D721Med (cell line): ENCODE measurements at places on chromosomes 3 and 15.

DNA sequence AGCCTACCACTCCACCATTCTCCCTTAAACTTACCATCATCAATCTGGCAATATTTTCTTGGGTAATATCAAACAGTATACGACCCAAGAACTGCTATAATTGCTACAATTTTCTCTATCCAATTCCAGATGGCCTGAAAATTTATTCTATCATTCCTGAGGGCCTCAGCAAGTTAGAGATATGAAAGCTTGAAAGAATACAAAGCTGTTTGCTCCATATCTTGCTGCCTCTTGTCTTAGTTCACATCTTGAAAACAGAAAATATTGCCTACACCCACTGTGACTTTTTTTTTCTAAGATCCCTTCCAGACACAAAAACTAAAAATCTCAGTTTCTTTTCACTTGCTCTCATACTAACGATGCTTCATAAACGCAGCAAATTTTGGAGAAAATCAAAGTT, 898.9 kb downstream of the OTOL1 start:
- DNase-seq: no peak

GRCh38 chr3:89332793-89333192, 225.4 kb downstream of the EPHA3 start:
- DNase-seq: no peak

DNA sequence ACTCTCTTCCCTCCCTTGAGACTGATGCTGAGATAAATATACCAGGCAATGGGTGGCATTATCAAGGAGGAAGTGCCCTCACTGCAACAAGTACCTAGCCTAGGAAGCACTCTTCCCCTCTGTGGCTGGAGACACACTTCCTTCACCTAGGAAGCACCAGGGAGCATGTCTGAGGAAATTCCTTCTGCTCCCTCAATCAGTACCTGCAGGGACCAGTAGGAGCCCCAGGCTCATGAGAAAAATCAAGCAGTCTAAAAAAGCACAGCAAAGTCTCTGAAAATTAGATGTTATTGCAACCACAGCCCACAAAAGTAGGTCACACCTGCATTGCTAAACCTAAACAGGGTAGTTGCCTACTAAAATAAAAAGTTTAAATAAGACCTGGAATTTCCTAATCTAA, 78.2 kb upstream of the TRPM1 start:
- no peak for DNase-seq

GRCh38 chr3:62207197-62207596, 166.2 kb downstream of the FEZF2 start:
- no peak for DNase-seq

- DNase-seq: no peak
Observed at GRCh38 chr15:39944726-39945125, 10.8 kb downstream of the EIF2AK4 start.

DNA sequence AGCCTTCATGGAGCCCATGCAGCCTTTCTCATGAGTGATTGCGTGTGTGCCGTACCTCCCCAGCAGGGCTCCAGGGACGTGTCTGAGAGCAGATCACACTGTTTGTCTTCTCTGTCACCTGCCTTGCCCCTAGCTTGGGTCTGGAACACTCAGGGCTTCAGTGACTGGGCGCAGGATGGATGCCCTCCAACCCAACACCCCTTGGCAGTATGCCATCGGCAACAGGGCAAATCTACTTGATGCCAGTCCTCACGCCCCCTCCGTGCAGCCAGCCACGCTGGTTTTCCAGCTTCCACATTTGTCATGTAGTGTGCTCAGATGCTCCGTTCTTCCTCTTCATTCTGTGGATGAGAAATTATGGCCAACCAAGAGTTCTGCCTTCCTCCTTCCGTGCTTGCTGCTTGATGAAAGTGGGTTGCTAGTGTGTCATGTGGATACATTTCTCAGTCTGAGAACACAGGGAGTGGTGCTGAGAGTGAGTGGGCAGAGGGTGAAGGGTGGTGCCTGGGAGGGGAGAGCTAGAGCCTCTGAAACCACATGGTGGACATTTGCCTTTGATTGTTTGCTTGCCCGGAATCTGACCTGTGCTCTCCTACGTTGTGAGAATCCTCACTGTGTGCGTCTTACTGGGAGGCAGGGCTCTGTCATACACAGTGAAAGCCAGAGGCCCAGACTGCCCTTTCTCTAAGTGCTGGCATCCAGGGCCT, 97.2 kb downstream of the FAM43A start:
- DNase-seq: no peak

- DNase-seq: no peak
Observed at GRCh38 chr15:55768670-55769185, 25.8 kb upstream of the PRTG start.

DNA sequence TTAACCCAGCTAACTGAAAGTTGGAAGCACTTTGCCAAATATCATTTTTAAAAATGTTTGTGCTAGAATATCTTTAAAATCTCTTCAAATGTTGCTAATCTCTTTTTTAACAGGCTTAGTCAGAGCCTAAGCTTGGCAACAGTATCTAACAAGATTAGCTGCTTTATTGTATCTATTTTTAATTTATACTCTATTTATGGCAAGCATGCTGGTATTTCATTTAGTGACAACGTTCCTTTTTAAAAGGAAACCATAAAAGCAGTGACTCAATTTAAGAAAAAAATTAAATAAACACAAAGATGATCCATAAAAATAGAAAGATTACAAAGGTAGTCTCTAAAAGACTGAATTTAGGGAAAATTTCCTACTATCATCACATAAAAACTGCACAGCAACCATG, 40.5 kb downstream of the SLC12A6 start:
- no peak for DNase-seq

GRCh38 chr3:137110392-137110996, 152.7 kb downstream of the IL20RB start:
- no peak for DNase-seq

DNA sequence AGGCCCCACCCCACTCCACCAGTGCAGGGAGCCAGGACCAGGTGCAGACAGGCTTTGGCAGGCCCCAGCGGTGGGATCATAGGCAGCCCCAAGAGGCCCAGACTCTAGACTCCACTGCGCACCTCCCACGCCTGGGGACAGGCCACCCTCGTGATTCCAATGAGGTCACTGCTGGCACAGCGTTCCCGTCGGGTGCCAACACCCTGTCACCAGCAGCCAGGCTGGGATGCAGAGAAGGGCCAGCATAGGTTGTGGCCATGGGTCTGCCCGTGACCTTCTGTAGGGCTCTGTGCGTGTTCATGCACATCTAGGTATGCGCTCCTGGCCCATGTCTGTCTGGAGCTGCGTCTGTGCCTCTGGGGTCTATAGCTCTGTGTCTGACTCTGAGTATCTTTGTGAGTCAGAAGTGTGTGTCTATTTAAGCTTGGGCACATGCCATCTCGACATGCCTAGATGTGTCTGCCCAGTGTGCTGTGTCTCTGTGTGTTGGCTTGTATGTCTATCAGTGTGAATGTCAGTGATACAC, 13.0 kb downstream of the VIPR1 start:
- no peak for DNase-seq

- no peak for DNase-seq
Observed at GRCh38 chr15:42784705-42785104, 47.8 kb upstream of the CDAN1 start.
